ENCODE measurements at places on chromosomes 5 and 9. TPM values are rescaled to one million over a fixed set of nuclear protein-coding genes. Genes with fewer than 3 reads are reported as not detected.

CDH6 gene
- total RNA-seq = 232 TPM

PPP1R26 gene
- total RNA-seq = 3.8 TPM

FOXD4L4 gene
- total RNA-seq = under 0.01 TPM

PANK3 gene
- 37.5 TPM for total RNA-seq

PRDM9 gene
- not detected for total RNA-seq

MEIKIN gene
- total RNA-seq = not detected

BARHL1 gene
- total RNA-seq = not detected

ADAMTS19 gene
- total RNA-seq = 0.28 TPM

TPRN gene
- total RNA-seq = 1.7 TPM

BSPRY gene
- total RNA-seq = not detected

PLCXD3 gene
- under 0.01 TPM for total RNA-seq

TRAPPC13 gene
- total RNA-seq = 17.2 TPM

HCN1 gene
- not detected for total RNA-seq

RAB24 gene
- 18.5 TPM for total RNA-seq

SHOC1 gene
- not detected for total RNA-seq

ABCA2 gene
- total RNA-seq = 3.8 TPM

SLIT3 gene
- total RNA-seq = 0.18 TPM

PCDHA11 gene
- under 0.01 TPM for total RNA-seq

ACER2 gene
- 1.6 TPM for total RNA-seq

MARCOL gene
- total RNA-seq = not detected

DEPDC1B gene
- total RNA-seq = 10.0 TPM

C5orf46 gene
- total RNA-seq = not detected

PFN3 gene
- total RNA-seq = not detected

PCDHA1 gene
- not detected for total RNA-seq

PDGFRB gene
- total RNA-seq = 108 TPM

MSX2 gene
- 2.2 TPM for total RNA-seq

EGR1 gene
- total RNA-seq = 5.8 TPM

TEK gene
- 10.8 TPM for total RNA-seq

Measured in IMR-90 (cell line).